ENCODE measurements at places on chromosomes 11 and 22. TPM values are rescaled to one million over a fixed set of nuclear protein-coding genes. Genes with fewer than 3 reads are reported as not detected.

DNA sequence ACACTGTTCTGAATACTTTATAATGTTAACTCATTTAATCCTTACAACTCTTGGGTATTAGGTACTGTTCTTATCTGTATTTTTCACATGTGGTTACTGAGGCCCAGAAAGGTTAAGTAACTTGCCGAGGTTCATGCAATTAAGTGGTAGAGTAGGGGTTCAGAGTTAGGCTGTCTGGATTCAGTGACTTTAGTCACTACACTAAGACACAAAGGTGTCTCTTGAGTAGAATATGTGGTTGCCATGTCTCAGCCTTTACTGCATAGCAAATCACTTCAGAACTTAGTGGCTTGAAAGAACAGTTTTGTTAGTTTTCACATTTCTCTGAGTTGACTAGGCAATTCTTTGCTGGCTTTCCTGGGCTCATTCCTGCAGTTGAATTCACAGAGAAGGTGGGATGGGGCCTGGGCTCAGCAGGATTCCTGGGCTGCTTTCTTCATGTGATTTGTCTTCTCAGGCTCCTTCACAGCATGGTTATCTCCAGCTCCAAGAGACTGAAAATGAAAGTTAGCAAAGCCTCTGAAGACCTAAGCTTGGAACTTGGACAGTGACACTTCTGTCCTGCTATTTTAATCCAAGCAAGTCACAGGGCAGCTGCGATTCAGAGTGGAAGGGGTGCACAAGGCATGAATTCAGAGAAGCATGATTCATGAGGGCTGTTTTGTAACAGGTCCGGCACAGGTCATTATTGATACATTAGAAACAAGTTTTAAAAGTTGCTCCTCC is 68.3 kb downstream of the SPECC1L start:
- no peaks in the 10 kb centered on the region for H3K27me3 ChIP-seq
- no peak overlapping the region for H3K27ac ChIP-seq
- peaks cover 24% of the 10 kb centered on the region for H3K36me3 ChIP-seq
- peaks cover 1% of the 10 kb centered on the region for H3K4me1 ChIP-seq

KCNJ1 gene
- total RNA-seq: not detected

GRCh38 chr11:81203876-81204275 is 1529.8 kb downstream of the FAM181B start:
- H3K27me3 ChIP-seq: no peaks in the 10 kb centered on the region
- no peaks in the 10 kb centered on the region for H3K36me3 ChIP-seq
- no peak overlapping the region for H3K27ac ChIP-seq
- H3K4me1 ChIP-seq: no peaks in the 10 kb centered on the region
- DNase-seq: no peak
- H3K4me3 ChIP-seq: no peak overlapping the region

DNA sequence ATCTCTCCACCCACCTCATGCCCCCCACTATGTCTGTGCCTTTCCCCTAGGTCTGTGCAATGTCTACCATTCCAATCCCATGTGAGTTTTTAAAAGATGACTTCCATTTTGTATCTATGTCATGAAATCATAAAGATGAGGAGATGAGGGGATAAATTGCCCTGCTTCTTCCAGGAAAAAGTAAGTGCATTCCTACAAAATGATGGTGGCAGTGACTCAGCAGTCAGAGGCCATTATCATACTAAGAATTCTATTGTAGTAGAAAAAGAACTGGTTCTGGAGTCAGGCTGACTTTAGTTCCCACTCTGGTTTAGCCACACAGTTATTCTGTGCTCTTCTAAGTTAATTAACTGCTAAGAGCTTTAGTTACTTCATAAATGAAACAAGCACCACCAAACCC is 89.6 kb upstream of the API5 start:
- no peaks in the 10 kb centered on the region for H3K36me3 ChIP-seq
- DNase-seq: no peak
- H3K4me1 ChIP-seq: no peaks in the 10 kb centered on the region
- no peak overlapping the region for H3K4me3 ChIP-seq
- no peaks in the 10 kb centered on the region for H3K27me3 ChIP-seq

FZD4 gene
- total RNA-seq: 0.33 TPM
